ENCODE measurements at places on chromosomes 4 and X.

DNA sequence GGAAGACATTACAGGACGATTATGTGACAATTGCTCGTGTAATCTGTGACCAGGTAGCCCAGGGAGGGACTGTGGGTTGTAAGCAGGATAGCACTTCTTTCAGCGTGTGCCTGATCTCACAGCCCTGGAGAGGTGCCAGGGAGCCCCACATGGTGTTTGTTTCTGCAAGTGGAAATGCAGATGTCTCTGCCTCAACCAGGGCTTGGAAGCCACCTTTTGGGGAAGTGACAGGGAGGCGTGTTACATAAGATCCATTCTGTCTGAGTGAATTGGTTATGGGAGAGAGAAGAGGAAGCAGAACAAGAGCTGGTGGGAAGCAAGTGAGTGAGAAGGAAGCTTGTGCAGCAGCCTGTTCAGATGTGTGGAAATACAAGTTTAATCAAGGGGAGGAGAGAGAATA is 104.5 kb upstream of the GATB start:
- no peak for DNase-seq

DNA sequence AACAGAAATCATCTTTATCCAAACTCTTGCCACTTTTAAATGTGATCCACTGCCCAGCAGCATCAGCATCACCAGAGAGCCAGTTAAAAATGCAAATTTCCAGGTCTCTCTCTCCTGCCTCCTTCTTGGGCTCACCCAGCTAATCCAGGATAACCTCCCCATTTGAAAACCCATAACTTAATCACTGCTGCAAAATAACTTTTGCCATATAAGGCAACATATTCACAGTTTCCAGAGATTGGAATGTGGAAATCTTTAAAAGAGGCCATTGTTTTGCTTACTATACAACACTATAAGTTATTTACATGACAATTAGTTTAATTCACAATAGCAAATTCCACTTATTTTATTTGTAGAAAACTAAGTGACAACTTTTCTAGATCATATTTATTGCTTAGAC is 4.8 kb upstream of the EXOSC9 start:
- no peak for DNase-seq

- no peak for DNase-seq
These were observed 223.8 kb downstream of the CHIC2 start for GRCh38 chr4:53840643-53841042.

DNA sequence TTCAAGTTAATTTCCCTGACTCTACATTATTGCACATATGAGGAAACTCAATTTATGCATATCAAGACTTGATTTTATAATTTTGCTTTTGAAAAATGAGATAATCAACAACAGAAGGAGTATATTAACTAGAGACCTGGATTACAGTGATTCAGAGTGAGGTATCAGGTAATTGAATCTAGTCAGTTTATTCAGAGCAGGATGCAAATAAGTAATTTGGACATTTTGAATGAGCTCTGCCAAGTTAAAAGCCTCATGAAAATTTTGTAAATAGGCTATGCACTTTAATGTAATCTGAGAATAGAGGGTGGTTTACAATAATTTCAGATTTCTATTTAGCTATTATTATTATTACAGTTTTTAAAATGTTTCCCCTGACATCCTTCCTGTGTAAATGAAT is 203.7 kb upstream of the EMCN start:
- no peak for DNase-seq

- DNase-seq, result no peak
These were observed 21.7 kb upstream of the SEC24B start for GRCh38 chr4:109411964-109412363.

GRCh38 chr4:89298788-89299152 is 8.8 kb downstream of the GPRIN3 start:
- no peak for DNase-seq

- DNase-seq, result no peak
These were observed 56.0 kb downstream of the SPRY1 start for GRCh38 chr4:123452616-123453015.

DNA sequence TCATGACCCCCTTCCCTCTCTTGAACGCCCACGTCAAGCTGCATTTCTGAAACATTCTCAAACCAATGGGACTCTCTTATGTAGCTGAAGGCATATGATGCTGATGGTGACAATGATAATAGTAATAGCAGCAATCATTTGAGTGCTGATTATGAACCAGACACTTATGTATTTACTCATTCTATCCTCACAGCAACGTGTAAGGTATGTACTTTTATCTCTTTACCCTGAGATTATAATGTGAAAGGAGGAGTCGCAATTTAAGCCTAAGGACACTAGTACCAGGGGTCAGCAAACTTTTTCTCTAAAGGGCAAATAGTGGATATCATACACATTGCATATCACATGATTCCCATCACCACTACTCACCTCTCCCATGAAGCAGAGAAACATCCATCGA is 8.5 kb downstream of the PGM2 start:
- no peak for DNase-seq

- DNase-seq, result no peak
These were observed 8.3 kb upstream of the SPON2 start for GRCh38 chr4:1180663-1181062.

DNA sequence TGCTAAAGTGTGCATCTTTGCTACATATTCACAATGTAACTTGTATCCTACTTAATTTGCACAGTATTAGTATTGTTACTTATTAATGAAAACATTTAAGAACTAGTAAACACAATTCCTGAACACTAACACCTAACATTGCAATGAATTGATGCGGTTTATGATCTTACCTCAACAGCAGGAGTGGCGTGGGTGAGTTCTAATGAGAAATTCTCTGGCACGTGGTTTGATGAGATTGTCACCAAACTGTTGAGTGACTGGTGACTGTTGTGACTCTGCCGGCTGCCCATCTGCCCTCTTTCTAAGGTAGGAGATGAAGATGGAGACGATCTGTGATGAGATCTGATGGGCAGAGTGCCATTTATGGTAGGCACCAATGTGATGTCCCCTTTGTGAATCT is 2.9 kb downstream of the PCDH18 start:
- no peak for DNase-seq

DNA sequence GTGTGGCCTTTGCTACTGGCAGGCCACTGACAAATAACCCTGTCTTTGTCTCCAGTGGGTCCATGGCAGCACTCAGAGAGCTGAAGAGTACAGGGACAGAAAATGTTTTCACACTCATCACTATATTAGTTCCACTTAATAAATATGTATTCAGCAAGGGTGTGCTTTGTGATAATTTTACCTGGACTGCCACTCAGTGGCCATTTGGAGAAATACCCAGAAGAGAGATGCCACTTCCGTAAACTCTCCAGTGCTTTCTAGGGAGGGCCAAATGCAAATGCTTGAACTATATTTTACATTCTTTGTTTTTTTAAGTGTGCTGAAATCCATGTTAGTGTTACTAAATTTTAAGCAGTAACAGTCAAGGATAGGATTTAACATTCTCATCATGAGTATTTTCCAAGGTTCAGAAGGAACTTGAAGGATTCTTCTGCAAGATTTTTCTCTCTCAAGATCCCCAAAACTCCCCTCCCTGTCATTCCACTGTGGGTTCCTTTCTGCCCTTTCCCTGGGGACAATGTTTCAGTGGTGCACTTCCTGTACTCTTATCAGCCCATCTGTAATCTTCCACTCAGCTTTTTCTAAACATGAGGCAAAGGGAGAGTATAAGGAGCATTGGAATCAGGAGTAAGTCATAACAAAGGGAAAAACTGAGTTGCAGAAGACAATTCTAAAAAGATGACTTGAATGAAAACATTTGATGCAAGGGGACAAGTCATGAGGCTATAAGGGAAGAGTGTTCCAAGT is 46.0 kb downstream of the TFDP3 start:
- no peak for DNase-seq

DNA sequence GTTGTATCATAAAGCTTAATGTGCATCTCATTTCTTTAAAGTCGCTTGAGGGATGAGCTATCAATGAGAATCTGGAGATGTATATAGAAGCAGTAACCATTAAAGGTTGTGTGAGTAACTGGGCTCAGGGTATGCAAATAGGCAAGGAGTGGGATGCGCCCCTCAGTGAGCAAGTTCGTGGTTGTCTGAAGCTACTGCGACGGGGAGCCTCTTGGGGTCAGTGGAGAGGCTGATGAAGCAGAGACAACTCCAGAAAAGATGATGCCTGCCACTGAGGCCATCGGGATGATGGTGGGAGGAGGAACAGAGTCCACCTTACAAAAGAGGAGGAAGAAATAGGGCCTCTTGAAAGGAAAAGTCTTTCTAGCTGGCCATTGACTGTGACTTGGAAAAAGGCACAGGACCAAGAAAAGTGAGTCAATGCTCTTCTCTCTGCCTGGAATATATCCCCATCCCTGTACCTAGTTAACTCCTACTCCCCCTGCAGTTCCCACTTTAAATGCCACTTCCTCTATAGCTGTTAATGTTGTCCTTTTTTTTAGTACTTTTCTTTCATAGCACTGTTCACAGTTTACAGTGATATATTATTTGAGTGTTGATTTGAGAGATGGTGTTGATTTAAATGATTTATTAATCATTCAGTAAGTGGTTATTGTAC is 51.4 kb upstream of the LSM6 start:
- no peak for DNase-seq

GRCh38 chrX:129939986-129940385 is 34.0 kb downstream of the UTP14A start:
- DNase-seq, result no peak

GRCh38 chr4:176504118-176504517 is 184.4 kb downstream of the SPCS3 start:
- no peak for DNase-seq

DNA sequence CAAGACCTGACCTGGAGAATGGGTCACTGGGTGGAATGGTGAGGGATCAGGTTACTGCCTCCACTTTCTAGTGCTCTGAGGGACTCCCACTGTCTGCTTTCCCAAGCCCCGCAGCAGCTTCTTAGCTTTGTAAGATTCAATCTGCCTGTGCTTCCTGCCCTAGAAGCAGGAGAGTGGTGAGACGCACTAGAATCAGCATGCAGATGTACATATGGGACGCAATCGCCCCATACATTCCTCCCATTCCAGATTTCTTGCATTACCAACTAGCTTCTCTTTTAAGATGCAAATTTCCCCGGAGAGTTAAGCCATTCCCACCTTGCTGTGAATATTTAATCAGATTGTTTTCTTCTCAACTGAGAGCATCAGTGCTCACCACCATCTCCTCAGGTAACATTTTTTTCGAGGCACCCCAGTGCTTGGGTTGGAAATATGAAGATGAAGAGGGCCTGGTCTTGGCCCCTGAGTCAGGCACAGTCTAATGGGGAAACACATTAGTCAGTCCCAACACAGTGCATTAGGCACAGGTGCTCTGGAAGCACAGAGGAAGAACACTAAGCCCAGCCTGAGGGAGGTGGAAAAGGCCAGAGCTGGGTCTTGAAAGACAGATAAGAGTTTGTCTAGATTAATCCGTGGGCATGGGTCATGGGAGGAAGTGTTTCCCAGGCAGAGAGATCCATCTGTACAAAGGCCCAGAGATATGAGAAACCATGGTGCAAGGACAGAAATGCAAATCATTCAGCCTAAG is 66.7 kb upstream of the PRPS1 start:
- no peak for DNase-seq

- DNase-seq, result no peak
These were observed 28.9 kb upstream of the CAMK2D start for GRCh38 chr4:113790478-113790877.

DNA sequence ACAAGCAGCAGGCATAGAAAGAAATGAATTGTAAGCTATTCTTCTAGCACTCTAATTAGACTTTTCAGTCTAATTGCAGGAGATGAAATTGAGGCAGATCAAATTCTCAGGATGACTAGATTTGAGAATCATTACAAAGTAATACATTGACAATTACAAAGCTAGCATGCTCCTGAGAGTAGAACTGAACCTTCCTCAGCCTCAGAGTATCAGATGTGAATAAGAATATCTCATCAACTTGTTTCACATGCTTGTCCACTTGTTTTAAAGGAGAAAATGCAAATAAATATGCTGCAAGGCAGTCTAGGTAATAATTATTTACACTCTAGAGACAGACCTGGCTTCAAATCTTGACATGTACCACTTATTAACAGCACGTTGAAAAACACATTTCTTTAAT is 491.0 kb upstream of the MAGEB2 start:
- DNase-seq, result no peak

DNA sequence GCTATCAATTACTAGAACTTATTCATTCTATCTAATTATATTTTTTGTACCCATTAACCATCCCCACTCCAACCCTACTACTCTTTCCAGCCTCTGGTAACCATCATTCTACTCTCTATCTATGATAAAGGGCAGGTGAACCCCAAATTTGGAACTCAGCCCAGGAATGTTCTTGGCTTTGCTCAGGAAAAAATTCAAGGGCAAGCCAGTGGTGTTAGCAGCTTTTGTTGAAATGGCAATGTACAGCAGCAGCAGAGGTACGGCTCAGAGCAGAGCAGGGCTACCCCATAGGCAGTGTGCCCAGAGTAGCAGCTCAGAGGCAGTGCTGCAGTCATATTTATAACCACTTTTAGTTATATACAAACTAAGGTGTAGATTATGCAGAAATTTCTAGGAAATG is 138.2 kb downstream of the RNF150 start:
- no peak for DNase-seq

GRCh38 chr4:52982255-52982945 is 120.3 kb downstream of the RASL11B start:
- DNase-seq, result peak; percentile 20

- no peak for DNase-seq
These were observed 9.3 kb upstream of the RGS12 start for GRCh38 chr4:3283483-3283882.

GRCh38 chr4:18111081-18111480 is 89.5 kb upstream of the LCORL start:
- no peak for DNase-seq

- DNase-seq, result peak; percentile 16
These were observed 114.4 kb downstream of the WDFY3 start for GRCh38 chr4:84852081-84852480.

DNA sequence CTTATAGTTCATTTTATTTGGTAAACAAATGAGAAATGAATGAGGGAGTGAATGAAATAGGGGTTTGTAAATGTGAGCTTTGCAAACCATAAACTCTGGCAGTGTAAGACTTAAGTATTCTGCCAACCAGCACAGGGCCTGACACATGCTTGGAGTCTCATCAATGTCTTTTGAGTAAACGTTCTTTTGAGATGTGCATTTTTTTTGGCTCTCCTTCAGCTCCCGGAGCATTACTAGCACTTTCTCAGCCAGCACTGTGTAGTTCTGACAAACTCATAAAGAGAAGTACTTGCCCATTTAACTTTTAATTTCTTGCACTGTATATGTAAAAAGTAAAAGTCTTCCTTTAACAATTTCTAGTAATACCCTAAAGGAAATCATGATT is 245.3 kb downstream of the HS3ST1 start:
- no peak for DNase-seq
